ENCODE measurements at places on chromosomes 11 and 22. TPM values are rescaled to one million over a fixed set of nuclear protein-coding genes. Genes with fewer than 3 reads are reported as not detected.

CD3E gene
- 751 TPM for polyA plus RNA-seq

- DNase-seq = no peak
These were observed 14.0 kb downstream of the RGL4 start for GRCh38 chr22:23704829-23705228.

CCDC116 gene
- not detected for polyA plus RNA-seq

GRCh38 chr11:62324731-62325556 lies 12.3 kb upstream of the ASRGL1 start:
- DNase-seq = peak; percentile 63

DNA sequence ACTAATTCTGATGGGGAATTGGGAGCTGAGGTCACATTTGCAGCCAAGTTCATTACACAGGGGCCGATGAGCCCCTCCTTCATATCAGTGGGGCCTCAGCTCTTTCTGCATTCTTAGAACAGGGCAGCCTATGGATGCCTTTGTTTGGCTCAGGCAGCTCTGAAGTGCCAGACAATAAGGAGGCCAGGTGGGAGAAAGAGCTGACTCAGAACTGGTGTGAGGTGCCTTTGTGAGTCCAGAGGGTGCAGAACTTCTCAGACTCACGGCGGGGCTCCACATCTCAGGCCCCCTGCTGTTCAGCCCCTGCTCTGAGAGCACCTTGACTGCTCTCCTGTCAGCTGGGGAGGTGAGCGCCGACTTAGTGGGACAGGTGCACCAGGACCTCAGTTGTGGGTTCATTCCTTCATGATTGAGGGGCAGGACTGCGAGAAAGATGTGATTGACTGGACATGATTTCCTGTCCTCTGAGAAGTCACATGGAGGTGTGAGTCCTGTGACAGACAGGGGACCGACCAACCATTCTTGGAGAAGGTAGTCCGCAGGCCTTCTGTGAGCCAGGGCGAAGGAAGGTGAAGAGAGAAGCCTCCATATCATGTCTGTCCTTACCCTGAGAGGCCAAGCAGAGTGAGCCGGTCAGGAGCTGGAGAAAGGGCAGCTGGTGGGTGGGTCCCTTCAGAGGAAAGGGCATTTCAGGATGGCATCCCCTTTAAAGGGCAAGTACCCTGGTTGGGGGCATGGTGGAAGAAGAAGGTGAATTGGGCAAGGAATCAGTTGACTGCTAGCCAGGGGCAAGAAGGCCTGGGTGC lies 245.0 kb upstream of the TBCEL start:
- no peak for DNase-seq

GRCh38 chr11:8577791-8578581 lies 16.0 kb downstream of the STK33 start:
- DNase-seq = no peak

EMID1 gene
- not detected for polyA plus RNA-seq

GRCh38 chr11:73236854-73237253 lies 18.8 kb downstream of the P2RY2 start:
- DNase-seq = peak; percentile 37

DNA sequence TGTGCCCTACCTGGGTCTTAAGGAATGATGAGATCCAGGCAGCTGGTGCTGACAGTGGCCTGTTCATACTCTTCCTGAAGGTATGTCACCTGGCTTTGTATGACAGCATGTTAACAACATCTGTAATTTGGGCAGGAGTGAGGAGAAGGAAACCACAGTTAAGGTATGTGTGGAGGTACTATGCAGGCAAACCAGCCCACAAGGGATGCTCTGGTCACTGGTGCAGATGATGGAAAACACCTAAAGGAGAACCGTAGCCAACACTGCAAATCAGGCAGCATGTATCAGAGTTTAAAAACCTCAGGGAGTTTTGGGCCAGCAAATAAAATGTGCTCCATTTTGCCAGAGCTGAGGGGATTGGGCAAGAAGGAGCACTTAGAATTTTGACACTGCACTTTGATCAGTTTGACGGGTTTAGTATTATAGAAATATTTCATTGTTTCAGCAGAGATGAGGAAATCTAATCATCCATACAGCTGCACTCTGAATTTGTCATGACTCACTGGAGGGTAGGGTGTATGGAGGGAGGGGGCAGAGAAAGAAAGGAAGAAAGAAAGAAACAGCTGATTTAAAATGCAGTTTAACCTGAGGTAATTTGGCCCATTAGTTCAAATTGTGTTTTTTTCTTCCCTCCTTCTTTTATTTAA lies 260.9 kb downstream of the KIRREL3 start:
- DNase-seq = no peak

TSG101 gene
- 62.8 TPM for polyA plus RNA-seq

Measured in CD4-positive, CD25-positive, alpha-beta regulatory T cell (primary cell).